Left lung (tissue), 14 donors: ENCODE measurements at places on chromosomes 11 and 22. TPM values are rescaled to one million over a fixed set of nuclear protein-coding genes. Genes with fewer than 3 reads are reported as not detected.
A peak's percentile ranks its signal among the peaks of the same experiment; 100 is the strongest.

Gene TMPRSS4
- total RNA-seq: 2.9 TPM

Gene TRPC6
- 11.2 TPM for total RNA-seq

Gene FAM180B
- total RNA-seq: not detected

Gene KCNK4
- not detected for total RNA-seq

GRCh38 chr11:125350206-125351032, 145.6 kb downstream of the FEZ1 start:
- no peak for DNase-seq
- no peaks in the 10 kb centered on the region for H3K36me3 ChIP-seq
- no peak overlapping the region for H3K27ac ChIP-seq
- no peak overlapping the region for H3K4me3 ChIP-seq
- peaks cover 48% of the 10 kb centered on the region for H3K27me3 ChIP-seq

- DNase-seq: no peak
- peaks cover 15% of the 10 kb centered on the region for H3K36me3 ChIP-seq
- H3K27ac ChIP-seq: peak overlapping the region; percentile 59
- peaks cover 6% of the 10 kb centered on the region for H3K4me1 ChIP-seq
- peak overlapping the region; percentile 79 for H3K4me3 ChIP-seq
Observed at GRCh38 chr11:44950031-44950624, 555 bp downstream of the TP53I11 start.

- no peaks in the 10 kb centered on the region for H3K4me1 ChIP-seq
- H3K36me3 ChIP-seq: no peaks in the 10 kb centered on the region
- H3K27me3 ChIP-seq: no peaks in the 10 kb centered on the region
- no peak overlapping the region for H3K4me3 ChIP-seq
- no peak for DNase-seq
- no peak overlapping the region for H3K27ac ChIP-seq
Observed at GRCh38 chr11:77497368-77497767, 23.5 kb upstream of the PAK1 start.

GRCh38 chr11:112267188-112267591, 6.5 kb upstream of the PLET1 start:
- no peaks in the 10 kb centered on the region for H3K27me3 ChIP-seq
- no peak for DNase-seq
- no peak overlapping the region for H3K27ac ChIP-seq
- H3K4me1 ChIP-seq: no peaks in the 10 kb centered on the region

DNA sequence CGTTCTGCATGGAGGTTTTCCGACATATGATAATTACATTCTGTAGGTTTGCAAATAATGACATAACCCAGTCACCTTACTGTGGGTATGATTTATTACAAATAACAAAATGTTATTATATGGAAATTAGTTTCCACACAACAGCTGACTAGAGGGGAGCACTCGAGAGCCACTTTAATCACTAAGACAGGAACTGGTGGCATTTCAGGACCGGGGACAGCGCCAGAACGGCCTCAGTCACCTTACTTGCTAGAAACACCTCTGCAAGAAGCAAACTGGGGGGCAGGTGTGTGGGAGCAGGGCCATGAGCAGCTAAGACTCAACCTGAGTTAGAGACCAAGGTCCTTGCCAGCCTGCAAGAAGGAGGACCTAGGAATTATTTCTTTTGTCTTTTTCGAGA, 199.9 kb downstream of the DSCAML1 start:
- no peaks in the 10 kb centered on the region for H3K4me1 ChIP-seq
- peaks cover 26% of the 10 kb centered on the region for H3K27me3 ChIP-seq
- H3K36me3 ChIP-seq: no peaks in the 10 kb centered on the region
- no peak overlapping the region for H3K27ac ChIP-seq
- no peak overlapping the region for H3K4me3 ChIP-seq

- H3K4me3 ChIP-seq: no peak overlapping the region
- DNase-seq: no peak
- no peaks in the 10 kb centered on the region for H3K27me3 ChIP-seq
- no peaks in the 10 kb centered on the region for H3K36me3 ChIP-seq
- no peaks in the 10 kb centered on the region for H3K4me1 ChIP-seq
Observed at GRCh38 chr11:37370817-37371216, 772.8 kb upstream of the RAG2 start.

DNA sequence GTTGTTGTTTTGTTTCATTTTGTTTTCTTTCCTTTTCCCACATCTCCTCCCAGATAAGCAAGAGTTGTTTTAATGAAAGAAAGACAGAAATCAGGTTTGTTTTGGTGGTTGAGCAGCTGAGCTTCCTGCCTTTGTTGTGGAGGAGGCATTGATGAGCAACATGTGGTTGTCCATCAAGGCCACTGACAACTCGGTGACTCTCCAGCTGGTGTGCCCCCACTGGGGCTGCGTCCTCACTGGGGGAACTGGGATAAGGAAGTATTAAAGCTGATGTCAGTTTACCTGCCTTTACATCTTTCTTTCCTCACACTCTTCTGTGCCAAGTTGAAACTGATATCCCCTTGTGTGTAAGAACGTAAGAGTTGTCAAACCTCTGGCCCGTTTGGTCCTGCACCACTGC, 5.9 kb downstream of the VPS26B start:
- H3K4me3 ChIP-seq: no peak overlapping the region
- no peak overlapping the region for H3K27ac ChIP-seq
- peaks cover 14% of the 10 kb centered on the region for H3K4me1 ChIP-seq
- peaks cover 7% of the 10 kb centered on the region for H3K36me3 ChIP-seq
- no peak for DNase-seq

DNA sequence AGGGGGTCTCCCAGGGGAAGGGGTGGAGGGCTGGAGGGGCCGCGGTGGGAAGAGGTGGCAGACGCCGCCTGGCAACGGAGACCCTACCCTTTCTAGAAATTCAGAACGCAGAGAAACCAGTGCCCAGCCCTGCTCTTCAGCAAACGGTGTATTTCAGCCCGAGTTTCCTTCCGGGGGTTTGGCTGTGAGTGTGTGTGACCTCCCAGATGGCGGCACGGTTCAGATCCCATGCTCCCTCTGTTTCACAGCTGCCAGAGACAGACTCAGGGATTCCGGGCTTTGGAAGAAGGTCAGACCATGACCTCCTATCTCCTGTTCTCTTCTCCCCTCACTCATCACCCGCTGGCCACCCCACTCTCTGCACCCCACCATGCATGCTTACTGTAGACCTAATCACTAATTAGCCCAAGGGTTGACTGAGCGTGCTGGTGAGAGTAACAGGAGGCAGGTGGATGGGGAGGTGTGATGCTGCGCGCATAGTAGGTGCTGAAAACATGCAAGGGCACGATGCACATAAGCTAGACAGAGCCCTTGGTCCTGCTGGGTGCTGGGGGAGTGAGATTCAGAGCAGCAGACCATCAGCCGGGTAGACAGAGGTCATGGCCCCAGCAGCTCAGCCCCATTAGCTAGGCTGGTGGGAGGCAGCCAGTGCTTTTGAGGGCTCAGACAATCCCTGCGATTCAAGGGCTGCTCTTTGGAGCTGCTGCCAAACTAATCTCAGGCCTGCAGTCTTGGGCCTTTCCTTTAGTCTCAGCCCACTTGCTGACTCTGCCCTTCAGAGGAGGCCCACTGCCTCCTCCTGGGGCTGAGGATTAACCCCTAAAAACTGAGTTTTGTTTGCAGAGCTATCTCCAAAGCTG, 256.5 kb upstream of the CADM1 start:
- no peak overlapping the region for H3K27ac ChIP-seq
- H3K4me1 ChIP-seq: peaks cover 3% of the 10 kb centered on the region
- H3K4me3 ChIP-seq: peak overlapping the region; percentile 55
- H3K36me3 ChIP-seq: no peaks in the 10 kb centered on the region
- no peak for DNase-seq
- peaks cover 43% of the 10 kb centered on the region for H3K27me3 ChIP-seq

DNA sequence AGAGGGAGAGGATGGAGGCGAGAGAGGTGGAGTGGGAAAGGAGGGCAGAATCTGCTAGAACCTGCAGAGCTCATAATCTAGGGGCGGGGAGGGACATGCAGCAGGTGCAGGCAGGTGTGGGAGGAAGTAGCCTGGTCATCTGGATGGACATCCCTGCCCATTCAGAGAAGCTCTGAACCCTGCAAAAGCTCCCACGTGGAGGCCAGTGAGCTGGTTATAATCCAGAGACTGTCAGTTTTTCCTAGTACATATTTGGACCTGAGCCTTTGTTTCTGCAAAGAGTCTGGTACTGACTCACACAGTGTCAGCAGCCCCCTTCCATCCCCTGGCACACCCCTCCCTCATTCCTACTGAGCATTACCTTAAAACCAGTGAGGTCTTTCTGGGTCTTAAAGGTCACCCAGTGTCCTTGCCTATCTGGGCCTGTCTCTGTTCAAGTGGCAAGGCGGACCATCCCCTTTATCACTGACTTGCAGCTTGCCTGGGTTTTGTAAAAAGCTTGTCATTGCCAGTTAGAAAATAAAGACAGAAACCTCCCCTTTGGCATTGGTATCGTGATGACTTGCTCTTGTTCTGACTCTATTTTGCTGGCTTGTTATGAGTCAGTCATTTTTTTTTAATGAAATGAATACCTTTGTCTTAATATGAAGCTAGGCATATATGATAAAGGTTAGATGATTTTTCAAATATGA, 26.1 kb downstream of the PTPRJ start:
- H3K4me1 ChIP-seq: peaks cover 100% of the 10 kb centered on the region
- H3K36me3 ChIP-seq: no peaks in the 10 kb centered on the region
- H3K27me3 ChIP-seq: no peaks in the 10 kb centered on the region
- DNase-seq: no peak
- no peak overlapping the region for H3K27ac ChIP-seq
- no peak overlapping the region for H3K4me3 ChIP-seq
